AG08395 (cell line): ENCODE measurements at places on chromosomes 7 and 10.

DNA sequence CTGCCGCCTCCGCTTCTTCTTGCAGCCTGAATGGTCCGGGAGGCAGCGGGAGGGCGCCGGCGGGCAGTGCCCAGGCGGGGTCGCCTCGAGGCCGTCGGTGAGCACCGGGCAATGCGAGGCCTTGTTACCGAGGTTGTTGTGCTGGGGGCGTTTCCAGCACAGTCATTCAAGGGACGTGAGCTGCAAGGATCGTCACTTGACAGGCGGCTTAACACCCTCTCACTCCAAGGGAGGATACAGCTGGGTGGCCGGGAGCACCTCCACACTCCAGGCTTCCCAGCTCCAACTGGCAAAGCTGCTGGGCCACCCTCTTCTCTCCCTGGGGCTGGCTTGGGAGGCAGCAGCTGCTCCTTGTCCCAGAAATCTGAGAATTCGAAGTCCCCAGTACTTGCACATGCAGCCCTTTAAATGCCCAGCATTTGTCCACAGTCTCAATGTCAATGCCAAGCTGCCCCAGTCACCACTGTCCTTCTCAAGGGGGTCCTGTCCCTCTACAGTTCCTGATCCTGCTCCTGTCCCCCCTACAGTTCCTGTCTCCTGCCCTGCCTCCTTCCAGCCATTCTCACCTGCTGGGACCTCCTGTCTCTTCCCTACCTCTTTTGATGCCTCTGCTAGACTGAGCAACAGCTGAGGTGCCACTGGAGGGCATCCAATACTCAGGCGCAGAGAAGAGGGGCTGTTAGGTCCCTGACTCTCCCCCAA is 4.4 kb upstream of the HOXA11 start:
- DNase-seq, result no peak

GRCh38 chr7:124597509-124597908 is 168.1 kb downstream of the GPR37 start:
- no peak for DNase-seq

GRCh38 chr7:129801882-129802281 is 150.9 kb downstream of the UBE2H start:
- DNase-seq, result no peak

- no peak for DNase-seq
These were observed 9.4 kb upstream of the ADO start for GRCh38 chr10:62795100-62795499.

DNA sequence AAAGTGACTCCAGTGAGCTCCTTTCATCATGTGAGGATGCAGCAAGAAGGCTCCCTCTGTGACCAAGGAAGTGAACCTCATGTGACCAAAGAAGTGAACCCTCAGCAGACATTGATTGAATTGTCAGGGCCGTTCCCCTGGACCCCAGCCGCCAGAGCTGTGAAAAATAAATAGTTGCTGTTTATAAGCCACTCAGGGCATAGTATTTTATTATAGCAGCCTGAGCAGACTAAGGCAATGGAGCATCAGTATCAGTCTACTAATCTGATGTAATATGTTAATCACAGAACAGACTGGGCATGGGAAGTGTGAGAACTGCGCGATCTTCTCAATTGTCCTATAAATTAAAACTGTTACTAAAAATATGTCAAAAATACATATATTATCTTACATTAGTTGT is 384.5 kb upstream of the PRKCQ start:
- no peak for DNase-seq

GRCh38 chr10:79405221-79405994 is 40.0 kb downstream of the ZCCHC24 start:
- DNase-seq, result no peak

GRCh38 chr10:31393844-31394243 is 74.8 kb downstream of the ZEB1 start:
- no peak for DNase-seq

- peak; percentile 7 for DNase-seq
These were observed 2.1 kb upstream of the SAMD9L start for GRCh38 chr7:93150200-93150835.

- DNase-seq, result no peak
These were observed 48.5 kb downstream of the ZNF467 start for GRCh38 chr7:149724661-149725425.

- no peak for DNase-seq
These were observed 242.4 kb upstream of the KIAA1217 start for GRCh38 chr10:23966504-23967051.

DNA sequence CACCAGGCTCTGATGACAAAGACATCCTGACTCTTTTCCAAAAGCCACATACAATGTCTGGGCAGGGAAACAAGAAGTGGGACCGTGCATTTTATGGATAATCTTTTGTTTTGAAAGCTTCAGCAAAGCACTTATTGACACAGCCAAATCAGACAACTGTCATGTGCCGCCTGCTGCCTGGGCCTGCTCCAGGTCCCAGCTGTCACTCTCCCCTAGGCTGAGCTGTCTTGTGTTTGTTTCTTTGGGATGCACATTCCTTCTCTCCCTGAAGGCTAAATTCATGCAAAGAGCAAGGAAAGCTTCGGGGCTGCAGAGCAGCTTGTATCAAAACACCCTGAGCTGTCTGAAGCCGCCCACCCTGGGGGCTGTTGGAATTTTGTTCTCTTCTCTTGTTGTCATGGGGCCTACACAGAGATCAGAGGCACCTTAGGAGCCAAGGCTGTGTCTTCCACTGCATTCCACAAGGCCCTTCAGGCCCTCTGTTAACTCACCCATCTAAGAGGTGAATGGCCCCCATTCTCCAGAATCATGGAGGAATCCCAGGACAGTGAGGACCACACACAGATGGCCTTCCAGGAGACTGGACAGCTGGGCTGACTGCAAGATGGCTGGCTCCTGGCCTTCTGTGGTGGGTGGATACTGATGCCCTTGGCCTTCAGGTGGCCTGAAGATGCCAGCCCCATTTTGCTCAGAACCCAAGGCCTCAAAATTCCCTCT is 17.8 kb upstream of the SLC18A2 start:
- no peak for DNase-seq

- no peak for DNase-seq
These were observed 45.3 kb upstream of the GTF2I start for GRCh38 chr7:74612015-74612829.

- no peak for DNase-seq
These were observed 5.9 kb downstream of the NACAD start for GRCh38 chr7:45082831-45083331.

DNA sequence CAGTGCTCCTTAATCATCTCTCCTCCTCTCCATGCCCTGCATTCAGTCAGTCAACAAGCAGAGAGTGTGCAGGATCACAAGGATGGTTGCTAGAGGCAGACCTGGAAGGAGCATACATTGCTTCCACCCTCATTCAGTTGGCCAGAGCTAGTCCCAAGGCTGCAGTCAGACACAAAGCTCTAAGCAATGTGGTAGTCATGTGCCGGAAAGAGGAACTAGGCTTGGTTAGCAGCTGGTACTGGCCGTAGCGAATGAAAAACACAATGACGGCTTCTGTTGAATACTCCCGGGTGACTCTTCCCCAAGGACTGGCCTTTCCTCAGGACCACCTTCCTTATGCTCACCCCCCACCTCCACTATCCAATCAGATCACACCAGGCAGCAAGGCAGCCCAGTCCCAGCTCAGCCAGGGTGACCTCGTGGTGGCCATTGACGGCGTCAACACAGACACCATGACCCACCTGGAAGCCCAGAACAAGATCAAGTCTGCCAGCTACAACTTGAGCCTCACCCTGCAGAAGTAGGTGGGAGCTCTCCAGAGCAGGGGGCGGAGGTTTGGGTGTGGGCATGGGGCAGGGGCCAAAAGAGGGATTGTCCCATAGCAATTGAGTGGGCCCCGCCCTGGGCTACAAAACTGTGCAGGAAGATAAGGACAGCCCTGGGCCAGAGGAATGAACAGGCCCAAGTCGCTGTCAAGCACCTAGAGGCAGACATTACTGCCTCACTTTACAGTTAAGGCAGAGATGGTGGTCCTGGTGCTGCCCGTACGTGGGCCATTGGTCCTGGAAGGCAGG is 10.9 kb downstream of the LDB3 start:
- no peak for DNase-seq

GRCh38 chr7:42123716-42124115 is 113.3 kb downstream of the GLI3 start:
- DNase-seq, result no peak

- peak; percentile 92 for DNase-seq
These were observed 18.5 kb downstream of the MXI1 start for GRCh38 chr10:110225756-110226542.

GRCh38 chr10:92502296-92502808 is 71.5 kb downstream of the IDE start:
- no peak for DNase-seq

- no peak for DNase-seq
These were observed 52.7 kb upstream of the LAMB1 start for GRCh38 chr7:108055611-108056021.

DNA sequence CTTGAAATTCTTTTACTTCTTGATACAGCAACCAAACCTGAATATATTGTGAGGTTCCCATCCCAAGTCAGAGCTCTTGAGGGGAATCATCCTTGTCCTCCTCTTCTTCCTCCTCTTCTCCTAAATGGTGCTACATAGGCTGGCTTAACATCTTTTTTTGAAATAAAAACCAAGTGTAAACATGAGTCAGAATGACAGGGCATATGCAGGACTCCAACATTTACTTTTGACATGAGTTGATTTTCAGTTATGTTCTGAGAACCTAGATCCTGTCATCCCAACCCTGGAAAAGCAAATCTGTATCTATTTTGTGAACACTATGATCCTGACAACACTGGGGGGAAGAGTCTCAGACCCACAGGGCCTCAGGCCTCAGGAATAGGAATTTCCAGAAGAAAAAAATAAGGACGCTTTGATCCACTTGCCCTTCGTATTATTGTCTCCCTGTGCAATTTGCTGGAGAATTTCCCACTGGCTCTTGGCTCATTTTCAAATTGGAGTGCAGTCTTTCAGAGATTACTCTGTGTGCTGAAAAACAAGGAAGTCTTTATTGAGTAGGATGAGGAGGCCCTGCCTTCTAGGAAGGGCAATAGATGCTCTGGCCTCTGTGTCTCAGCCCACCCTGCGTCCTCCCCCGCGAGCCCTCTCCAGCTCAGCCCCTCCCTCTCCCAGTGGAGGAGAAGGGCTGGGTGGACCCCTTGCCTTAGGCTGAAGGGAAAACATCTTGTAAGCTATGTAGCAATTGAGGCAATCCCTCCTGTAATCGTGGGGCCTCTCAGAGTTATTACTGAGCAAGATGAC is 121.6 kb downstream of the CREB5 start:
- no peak for DNase-seq

DNA sequence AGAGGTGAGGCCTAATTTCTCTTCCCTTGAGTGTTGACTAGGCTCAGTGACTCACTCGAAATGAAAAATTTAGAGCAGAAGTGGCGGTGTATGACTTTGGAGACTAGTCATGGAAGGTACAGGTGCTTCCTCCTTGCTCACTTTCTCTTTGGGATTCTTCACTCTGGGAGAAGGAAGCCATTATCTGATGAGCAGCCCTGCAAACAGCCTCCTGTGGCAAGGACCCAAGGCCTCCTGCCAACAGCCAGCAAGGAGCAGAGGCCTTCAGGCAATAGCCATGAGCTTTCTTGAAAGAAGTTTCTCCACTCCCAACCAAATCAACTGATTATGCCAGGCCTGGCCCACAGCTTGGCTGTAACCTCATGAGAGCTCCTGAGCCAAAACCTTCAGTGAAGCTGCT is 369.6 kb upstream of the VWC2 start:
- no peak for DNase-seq

- DNase-seq, result no peak
These were observed 536.0 kb upstream of the STEAP1 start for GRCh38 chr7:89618274-89618673.

- DNase-seq, result no peak
These were observed 509.2 kb downstream of the TCERG1L start for GRCh38 chr10:130802301-130802700.

DNA sequence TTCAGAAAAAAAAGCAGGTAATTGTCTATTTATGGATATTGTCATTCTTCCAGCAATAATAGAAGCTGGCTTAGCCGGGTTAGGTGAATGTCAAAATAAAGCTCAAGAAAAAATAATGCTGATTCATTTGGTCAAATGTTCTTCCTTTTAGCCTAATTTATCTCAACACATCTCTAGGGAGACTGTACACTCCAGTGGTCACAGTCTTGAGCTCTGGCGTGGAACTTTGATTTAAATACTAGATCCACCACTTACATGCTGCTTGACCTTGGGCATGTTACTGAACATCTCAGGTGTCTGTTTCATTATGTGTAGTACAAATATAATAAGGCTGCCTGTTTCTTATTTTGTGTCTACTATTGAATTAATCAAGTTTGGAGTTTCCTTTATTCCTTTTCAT is 22.0 kb downstream of the PRTFDC1 start:
- DNase-seq, result no peak

DNA sequence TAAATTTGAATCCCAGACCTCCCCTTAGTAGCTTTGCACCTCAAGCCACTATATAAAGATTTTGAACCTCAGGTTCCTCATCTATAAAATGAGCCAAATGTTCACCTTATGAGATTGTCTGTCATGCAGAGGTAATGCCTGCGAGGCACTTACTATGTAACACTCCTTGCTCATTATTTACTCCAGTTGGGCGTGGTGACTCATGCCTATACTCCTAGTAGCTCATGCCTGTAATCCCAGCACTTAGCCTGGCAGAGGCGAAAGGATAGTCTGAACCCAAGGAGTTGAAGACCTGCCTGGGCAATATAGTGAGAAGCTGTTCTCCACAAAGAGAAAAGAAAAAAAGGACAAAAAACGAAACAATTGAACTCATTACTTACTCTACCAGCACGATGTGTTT is 82.2 kb downstream of the MDFIC start:
- DNase-seq, result no peak

GRCh38 chr10:101566333-101567164 is 21.5 kb downstream of the POLL start:
- DNase-seq, result peak; percentile 17

- DNase-seq, result no peak
These were observed 87.3 kb downstream of the LYZL2 start for GRCh38 chr10:30542001-30542894.

DNA sequence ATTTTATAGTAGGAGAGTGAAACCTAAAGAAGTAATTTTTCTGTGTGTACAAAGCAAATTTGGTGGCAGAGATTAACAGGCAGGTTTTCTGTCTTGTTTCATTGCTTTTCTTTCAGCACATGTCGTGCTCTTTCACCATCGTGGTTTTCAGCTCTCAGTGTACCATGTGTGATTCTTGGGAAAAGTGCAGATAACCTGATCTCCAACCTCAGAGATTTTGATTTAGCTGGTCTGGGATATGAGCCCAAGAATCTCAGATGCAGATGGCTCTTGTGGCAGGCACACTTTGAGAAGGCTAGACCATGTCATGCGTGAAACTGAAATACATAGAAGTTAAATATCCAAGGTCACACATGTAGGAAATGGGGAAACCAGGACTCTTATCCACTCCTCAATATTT is 317.4 kb downstream of the EXOC4 start:
- no peak for DNase-seq
